ENCODE measurements at places on chromosomes 2 and 18.

- DNase-seq: no peak
Observed at GRCh38 chr18:3806656-3807055, 356.7 kb downstream of the TGIF1 start.

DNA sequence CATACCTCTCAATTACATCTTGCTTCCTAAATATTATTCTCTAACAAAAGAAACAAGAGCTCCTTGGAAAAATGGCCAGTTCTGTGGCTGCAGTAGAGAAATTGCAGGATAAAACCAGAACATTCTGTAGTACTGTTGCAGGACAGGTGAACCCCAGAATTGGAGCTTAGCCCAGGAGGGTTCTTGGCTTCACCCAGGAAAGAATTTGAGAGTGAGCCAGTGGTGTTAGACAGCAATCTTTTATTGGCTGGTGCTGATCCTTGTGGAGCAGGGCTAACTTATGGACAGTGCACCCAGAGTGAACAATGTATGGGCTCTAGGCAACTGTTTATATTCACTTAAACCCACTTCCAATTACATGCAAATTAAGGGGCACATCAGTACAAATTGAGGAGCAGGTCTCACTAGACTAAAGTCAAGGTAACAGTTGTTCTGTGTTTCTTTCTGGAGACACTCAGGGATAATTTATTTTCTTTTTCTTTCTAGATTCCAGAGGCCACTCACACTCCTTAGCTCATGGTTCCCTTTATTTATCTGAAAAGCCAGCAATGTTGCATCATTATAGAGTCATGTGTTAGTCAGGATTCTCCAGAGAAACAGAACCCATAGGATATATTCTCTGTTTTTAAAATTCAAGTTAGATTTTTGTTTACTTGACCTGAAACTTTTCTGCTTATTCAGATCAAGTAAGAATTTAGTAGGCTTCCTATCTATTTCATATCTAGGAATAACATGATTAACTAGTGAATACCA lies 348.1 kb downstream of the CCDC85A start:
- no peak for DNase-seq

DNA sequence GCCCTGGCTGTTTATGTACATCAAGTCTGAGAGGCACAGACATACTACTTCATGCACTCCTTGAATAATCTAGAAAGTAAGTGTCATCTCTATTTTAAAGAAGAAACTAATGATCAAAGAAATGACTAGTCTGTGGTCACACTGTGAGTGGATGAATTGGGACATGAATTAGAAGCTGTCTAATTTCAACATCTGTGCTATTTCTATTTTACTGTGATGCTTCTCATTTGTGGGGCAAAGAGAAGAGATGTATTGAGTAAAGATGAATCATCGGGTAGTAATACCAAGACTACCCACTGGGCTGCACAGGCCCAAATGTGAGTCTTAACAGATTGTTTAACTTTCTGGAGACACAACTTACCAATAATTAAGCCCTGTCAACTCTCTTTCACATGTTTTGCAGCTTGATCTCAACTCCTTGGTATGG lies 42.4 kb upstream of the MTIF2 start:
- DNase-seq: no peak

GRCh38 chr2:15746703-15747550 lies 155.3 kb downstream of the DDX1 start:
- no peak for DNase-seq

DNA sequence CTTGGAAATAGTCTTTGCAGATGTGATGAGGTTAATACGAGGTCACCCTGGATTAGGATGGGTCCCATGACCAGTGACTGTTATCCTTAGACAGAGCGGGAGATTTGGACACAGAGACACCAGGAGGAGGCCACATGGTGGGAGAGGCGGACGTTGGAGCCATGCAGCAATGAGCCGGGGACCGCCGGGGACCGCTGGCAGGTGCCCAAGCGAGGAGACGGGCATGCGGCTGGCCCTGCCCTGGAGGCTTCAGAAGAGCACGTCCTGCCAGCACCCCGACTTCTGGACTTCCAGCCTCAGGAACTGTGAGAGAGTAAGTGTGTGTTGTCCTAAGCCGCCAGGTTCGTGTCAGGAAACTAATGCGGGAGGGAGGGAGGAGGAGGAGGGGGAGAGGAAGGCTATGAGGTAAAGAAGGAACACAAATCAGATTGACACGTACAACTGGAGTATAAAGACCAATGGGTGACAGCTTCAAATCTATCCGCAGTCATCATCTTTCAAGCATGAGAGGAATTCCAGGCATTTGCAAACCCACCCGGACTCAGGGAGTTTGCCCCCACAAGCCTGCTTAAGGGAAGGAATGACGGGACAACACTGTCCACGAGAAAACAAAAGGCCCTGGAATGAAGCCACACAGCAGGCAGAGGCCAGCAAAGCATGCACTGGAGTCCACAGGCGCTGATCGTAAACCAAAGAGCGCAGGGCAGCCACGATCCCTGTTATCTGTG lies 11.6 kb upstream of the BOK start:
- no peak for DNase-seq

DNA sequence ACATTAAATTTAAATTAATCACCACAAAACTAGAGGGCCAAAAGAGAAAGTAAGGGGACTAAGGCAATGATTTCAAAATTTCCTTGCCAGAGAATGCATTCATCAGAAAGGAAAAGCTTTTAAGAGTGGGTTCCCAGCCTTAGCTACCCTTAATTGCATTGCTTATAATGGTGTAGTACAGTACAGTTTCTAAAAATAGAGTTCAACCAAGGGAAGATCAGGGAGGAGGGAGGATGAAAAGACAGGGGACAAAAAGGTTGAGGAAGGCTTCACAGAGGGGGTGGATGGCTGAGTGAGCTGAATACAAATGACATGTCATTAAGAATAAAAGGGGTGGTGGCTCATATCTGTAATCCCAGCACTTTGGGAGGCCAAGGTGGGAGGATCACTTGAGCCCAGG lies 119.9 kb downstream of the RBMS1 start:
- DNase-seq: no peak

DNA sequence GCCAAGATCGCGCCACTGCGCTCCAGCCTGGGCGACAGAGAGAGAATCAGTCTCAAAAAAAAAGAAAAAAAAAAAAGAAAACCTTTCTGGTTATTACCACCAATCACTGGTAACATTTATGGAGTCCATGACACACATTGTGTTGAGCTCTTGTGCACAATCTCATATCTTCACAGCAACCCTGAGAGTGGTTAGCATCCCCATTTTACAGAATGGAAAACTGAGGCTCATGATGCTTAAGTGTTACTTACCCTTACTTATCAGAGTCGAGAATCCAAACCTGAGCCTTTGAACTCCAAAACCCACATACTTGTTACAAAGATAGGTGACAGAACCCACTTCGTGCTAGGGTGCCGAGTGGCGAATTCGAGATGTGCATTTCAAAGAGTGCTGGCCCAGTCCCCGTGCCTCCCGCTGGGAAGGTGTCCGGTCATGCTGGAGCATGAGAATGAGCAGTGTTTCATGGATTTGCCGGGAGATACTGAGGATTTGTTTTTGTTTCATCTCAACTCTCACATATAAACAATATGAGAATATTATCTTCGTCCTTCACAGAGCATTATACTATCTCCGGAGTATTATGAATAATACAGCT lies 50.9 kb downstream of the CYP27C1 start:
- DNase-seq: no peak

DNA sequence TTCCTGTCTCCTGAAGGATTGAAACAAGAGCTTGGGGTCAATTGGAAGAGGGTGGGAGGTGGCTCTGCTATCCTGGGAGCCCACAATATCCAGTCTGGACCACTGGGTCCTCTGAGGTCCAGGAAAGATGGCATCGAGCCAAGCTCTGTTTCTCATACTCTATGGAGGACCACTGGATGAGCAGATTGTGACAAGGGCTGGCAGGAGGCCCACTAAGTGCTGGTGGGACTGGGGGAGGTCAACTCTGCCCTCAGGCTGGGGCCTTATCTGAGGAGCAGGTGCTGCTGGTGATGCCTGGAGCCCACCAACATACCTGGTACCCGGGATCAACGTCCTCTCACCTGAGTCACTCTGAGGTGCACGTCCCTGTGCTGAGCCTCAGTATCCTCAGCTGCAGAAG lies 142.4 kb downstream of the NDUFA10 start:
- DNase-seq: no peak

- no peak for DNase-seq
Observed at GRCh38 chr18:77093586-77093985, 39.0 kb downstream of the MBP start.

DNA sequence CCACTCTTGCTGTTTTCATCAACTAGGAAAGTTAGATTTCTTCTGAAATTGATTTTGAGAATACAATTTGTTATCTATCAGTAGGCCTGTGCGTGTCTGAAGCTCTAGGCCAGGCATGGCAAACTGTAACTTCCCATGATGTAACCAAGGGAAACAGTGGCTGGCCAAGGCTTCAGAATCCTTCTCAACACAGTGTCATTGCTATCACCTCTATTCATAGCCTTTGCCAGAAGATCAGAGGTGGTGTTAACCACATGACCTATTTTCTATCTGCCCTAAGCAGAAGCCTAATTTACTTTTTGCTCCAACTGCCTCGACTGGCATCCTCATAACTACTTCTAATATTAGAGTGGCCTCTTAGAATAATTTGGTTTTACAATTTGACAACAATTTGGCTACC lies 2.5 kb downstream of the ITGB6 start:
- DNase-seq: no peak

- no peak for DNase-seq
Observed at GRCh38 chr2:186595219-186595618, 5.4 kb downstream of the ITGAV start.

Measured in thymus (tissue), 14 donors.